ENCODE measurements at places on chromosomes 2 and 18.

DNA sequence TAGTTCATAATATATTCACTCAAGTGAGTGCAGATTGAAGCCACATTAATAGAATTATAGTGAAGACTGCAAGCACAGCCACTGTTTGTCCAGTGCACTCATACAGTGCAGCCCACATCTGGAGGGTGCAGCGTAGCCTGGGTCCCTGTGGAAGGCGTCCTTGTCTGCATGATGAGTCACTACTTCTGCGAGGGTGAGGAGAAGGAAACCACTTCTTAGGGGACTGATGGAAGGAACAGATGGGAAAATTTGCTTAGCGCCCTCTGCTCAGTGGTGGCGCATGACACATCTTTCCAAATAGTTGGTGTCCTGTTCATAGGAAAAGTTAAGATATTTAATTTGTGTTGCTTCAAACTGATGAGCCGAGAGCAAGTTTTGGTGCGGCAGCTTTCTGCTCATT, 330.4 kb upstream of the SMIM21 start:
- DNase-seq: no peak

- no peak for DNase-seq
Measured at GRCh38 chr2:155703917-155704316, 628.6 kb downstream of the NR4A2 start.

DNA sequence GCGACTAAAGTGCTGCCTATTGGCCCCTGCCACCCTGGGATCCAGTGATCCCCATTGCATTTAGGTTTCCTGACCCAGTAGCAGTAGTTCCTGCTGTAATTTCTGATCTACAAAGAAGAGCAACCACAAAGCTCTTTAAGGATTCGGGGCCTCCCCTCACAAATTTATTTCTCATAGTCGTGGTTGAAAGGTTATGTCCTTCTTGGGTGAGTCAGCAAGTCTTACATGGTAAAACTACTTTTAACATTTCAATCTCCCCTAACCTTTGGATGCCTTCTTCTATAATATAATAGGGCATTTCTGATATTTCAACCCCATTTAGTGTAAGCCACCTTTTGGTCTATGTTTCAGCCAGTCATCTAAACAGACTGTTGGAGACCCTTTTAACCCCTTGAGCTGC, 14.9 kb downstream of the PIKFYVE start:
- peak; percentile 24 for DNase-seq

GRCh38 chr18:47413327-47413726, 161.9 kb upstream of the SKOR2 start:
- DNase-seq: no peak

GRCh38 chr2:98576666-98577312, 31.5 kb downstream of the COA5 start:
- DNase-seq: no peak

GRCh38 chr18:1618364-1618763, 713.7 kb downstream of the ADCYAP1 start:
- DNase-seq: no peak

DNA sequence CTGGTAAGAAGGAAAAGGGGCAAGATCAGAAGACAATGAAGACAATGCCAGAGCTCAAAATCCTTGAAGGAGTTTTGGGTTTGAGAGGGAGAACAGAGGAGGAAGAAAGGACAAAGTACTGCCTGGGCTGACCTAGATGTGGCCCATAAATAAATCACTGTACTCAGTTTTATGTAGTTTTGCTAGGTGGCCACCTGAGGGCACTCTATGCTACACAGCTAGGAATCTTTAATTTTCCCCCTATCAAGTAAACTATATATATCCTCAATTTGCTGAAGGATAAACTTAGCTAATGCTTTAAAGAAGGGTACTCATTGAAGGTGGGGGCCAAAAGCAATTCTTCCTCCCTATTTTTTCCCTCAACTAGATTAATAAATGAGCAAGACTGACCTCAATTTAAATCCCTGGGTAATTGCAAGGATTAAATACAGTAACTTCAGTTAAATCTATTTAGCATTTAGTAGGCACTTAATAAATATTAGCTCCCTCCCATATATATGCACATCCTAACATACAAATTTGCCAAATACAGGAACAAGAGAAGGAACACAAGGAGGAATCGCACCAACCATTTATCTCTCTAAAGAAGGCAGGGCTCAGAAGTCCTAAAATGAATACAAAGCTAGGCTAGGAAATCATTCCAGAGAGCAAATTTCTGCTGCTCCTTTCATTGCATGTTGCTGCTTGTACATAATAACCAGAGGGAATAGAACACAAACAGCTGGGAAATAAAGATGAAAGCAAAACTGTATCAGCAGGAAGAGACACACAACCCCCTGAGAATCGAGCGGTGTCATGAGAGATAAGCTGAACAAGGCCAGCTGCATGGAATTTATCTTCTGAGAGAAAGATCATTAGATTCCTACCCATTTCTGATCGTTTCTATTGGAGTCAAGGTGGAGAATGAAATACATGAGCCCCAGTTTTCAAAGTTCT, 540.1 kb downstream of the NRXN1 start:
- DNase-seq: no peak

DNA sequence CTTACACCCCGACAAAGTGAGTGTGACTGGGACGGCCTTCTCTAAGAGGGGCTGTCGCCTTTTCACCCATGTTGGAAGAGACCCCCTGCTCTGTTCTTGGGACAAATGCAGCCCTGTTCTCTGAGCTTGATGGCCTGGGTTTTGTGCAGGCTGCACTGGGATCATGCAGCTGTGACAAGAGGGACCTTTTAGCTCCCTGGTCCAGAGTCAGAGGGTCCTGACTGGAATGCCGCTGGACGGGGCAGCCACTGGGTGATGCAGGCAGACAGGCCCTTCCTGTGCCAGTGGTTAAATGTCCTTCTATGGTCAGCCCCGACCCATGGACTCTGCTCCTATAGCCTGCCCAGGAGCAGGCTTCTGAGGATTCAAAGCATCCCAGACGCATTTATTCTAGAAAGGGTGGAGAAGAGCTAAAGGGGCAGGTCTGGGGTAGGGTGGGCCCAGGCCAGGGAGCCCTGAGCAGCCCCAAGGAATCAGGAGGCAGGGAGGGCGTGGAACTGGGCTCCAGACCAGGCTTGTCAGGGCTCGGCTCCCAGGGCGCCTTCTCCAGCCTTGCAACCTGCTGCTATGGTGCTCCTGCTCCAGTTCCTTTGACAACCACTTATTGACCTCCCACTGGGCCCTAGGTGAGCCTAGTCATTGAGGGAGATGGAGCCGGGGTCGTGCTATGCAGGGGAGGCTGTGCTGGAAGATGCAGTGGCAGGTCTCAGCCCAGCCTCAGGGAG, 277.9 kb upstream of the HS6ST1 start:
- no peak for DNase-seq
